ENCODE measurements at places on chromosomes 3 and 15.

- DNase-seq = no peak
These were observed 101.8 kb downstream of the TPRA1 start for GRCh38 chr3:127488740-127489139.

- no peak for DNase-seq
These were observed 450.1 kb upstream of the CFAP20DC start for GRCh38 chr3:59499954-59500353.

DNA sequence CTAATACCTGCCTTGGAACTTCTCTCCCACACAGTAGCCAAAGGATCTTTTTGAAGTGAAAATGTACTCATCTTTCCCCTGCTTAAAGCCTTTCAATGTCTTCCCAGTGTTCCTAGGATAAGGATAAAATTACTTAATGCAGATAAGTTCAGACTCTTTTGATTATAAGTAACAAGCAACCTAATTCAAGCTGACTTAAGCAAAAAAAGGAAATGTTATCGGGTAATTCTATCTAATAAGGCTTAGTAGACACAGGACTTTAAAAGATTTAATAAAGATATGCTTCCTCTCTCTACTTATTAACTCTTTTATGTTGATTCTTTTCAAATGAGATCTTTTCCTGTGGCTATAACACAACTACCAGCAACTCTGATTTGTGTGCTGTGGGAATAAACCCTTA, 284.2 kb downstream of the OXSM start:
- no peak for DNase-seq

- no peak for DNase-seq
These were observed 812 bp upstream of the SEC62 start for GRCh38 chr3:169965562-169966427.

- no peak for DNase-seq
These were observed 68.0 kb downstream of the OXNAD1 start for GRCh38 chr3:16332904-16333426.

DNA sequence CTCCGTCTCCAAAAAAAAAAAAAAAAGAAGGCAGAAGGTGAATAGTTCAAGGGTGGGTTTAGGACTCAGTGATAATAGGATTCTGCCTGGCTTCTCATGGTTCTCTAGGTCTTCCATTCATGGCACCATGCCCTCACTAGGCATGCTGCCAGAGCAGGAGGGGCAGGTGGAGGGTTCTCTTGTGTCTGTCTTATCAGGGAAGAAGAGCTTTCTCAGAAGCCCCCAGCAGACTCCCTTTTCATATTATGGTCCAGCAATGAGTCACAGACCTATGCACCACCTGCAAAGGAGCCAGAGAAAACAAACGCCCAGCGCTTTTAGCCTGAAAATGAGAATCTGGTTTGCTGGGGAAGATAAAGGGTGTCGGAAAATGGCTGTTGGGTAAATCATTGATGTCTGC, 3.0 kb downstream of the CCR2 start:
- no peak for DNase-seq

DNA sequence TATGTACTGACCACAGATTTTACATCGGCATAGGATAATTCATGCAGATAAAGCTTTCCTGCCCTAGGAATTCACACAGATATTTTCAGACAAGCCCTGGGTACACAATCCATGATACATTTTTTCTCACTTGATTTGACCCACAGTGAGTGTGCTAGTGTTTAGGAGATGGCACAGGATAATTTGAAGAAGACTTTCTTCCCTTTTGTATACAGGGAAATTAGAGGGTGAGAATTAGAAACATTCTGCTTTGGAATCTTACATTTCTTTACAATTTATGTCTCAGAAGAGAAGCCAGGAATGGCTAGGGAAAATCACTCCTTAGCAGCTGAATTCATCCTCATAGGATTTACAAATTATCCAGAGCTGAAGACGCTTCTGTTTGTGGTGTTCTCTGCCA, at the start of gene OR5K4:
Gene OR5K4, plus strand, starts transcription at position 301 of the 400 bp plus-strand sequence. Its CDS starts 0 bp downstream, at position 301.
- DNase-seq = no peak

DNA sequence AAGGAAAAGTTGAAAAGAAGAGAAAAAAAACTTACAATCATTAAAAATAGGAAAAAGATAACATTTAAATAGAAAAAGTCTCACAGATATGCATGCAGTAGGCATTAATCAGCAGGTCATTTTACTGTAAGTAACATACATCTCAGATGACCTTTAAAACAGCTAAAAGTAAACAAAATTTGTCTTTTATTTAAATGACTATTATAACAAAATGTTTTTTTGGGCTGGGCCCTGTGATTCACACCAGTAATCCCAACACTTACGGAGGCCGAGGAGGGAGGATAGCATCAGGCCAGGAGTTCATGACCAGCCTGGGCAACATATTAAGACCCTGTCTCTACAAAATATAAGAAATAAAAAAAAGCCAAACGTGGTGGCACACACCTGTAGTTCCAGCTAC, 14.7 kb downstream of the IQGAP1 start:
- DNase-seq = no peak
